ENCODE measurements at places on chromosomes 6 and 20. TPM values are rescaled to one million over a fixed set of nuclear protein-coding genes. Genes with fewer than 3 reads are reported as not detected.

The COL20A1 gene
- polyA plus RNA-seq: 0.89 TPM

The TFAP2D gene
- polyA plus RNA-seq: not detected

The JPH2 gene
- polyA plus RNA-seq: 1.1 TPM

The LAMA2 gene
- 34.5 TPM for polyA plus RNA-seq

The RUNX2 gene
- polyA plus RNA-seq: 3.2 TPM

The UNC93A gene
- 0.15 TPM for polyA plus RNA-seq

The CDH22 gene
- polyA plus RNA-seq: not detected

The MRS2 gene
- 21.8 TPM for polyA plus RNA-seq

The VSX1 gene
- not detected for polyA plus RNA-seq

The DYNLT2 gene
- polyA plus RNA-seq: 2.7 TPM

The LST1 gene
- 4.6 TPM for polyA plus RNA-seq

The GTSF1L gene
- not detected for polyA plus RNA-seq

The EYA2 gene
- 20.5 TPM for polyA plus RNA-seq

The NMBR gene
- 0.33 TPM for polyA plus RNA-seq

The CCN2 gene
- polyA plus RNA-seq: 357 TPM

The CAGE1 gene
- 0.17 TPM for polyA plus RNA-seq

The RSPO3 gene
- 299 TPM for polyA plus RNA-seq

The ADAM33 gene
- polyA plus RNA-seq: 77.0 TPM

The FOXQ1 gene
- polyA plus RNA-seq: 0.31 TPM

The THEMIS gene
- 0.06 TPM for polyA plus RNA-seq

The PSORS1C2 gene
- not detected for polyA plus RNA-seq

The SLC17A3 gene
- polyA plus RNA-seq: not detected

The ROS1 gene
- 0.70 TPM for polyA plus RNA-seq

The ZNF217 gene
- polyA plus RNA-seq: 34.5 TPM

The VNN1 gene
- polyA plus RNA-seq: 0.17 TPM

The AKAP12 gene
- polyA plus RNA-seq: 259 TPM

The LRRC73 gene
- 0.89 TPM for polyA plus RNA-seq

The ARMH2 gene
- not detected for polyA plus RNA-seq

The ASIP gene
- polyA plus RNA-seq: not detected

The FAM162B gene
- polyA plus RNA-seq: 1.6 TPM

The DDO gene
- 1.1 TPM for polyA plus RNA-seq

The IPCEF1 gene
- polyA plus RNA-seq: 5.9 TPM

The LTA gene
- polyA plus RNA-seq: 0.29 TPM

The VGLL2 gene
- not detected for polyA plus RNA-seq

The SEMG1 gene
- not detected for polyA plus RNA-seq

The CFB gene
- 8.0 TPM for polyA plus RNA-seq

The BPIFB1 gene
- not detected for polyA plus RNA-seq

The COL19A1 gene
- polyA plus RNA-seq: 2.7 TPM

The CCR6 gene
- polyA plus RNA-seq: not detected

The TPMT gene
- polyA plus RNA-seq: 28.9 TPM

The GNRH2 gene
- polyA plus RNA-seq: 1.0 TPM
